ENCODE measurements at places on chromosomes 6 and 20.

GRCh38 chr6:28803337-28803709 is 120.5 kb downstream of the TRIM27 start:
- DNase-seq: no peak

DNA sequence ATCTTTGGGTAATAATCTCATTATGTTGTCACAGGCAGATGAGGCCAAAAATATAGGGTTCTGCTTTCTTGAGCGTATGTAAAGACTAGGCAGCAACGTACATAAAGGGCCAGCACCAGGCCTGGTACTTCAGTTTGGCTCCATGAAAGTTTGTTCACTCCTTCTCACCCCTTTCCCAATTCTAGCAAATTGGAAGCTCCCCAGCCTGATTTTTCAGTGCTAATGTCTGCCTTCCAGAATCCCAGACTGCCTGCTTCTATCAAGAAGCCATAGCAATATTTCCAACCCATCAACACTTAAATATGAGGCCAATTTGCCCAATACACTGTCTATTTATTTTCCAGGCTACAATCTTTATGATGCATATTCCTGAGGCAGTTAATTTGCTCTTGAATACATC is 93.4 kb upstream of the PTPRT start:
- DNase-seq: no peak

DNA sequence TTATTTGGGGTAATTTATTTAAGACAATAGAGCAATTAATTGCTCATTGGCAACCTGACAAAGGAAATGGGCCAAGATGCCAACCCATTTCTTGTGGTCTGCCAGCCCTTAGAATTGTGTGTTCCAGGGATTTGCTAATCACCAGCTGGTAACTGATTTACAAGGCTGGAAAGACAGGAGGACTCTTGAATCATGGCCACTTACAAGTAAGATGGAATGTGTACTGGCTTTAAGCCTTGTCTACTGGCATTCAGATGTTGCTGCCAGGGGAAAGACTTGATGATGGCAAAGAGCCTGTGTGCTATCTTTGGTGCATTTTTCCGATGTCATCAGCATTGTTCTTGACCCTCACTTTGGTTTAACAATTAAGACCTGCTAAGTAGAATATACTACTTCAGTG is 91.0 kb downstream of the BCKDHB start:
- no peak for DNase-seq

GRCh38 chr6:35603326-35604202 is 85.2 kb downstream of the FKBP5 start:
- DNase-seq: no peak
